ENCODE measurements at places on chromosomes 6 and 20.

GRCh38 chr6:55130806-55131324 is 43.5 kb upstream of the HCRTR2 start:
- no peak for DNase-seq

- no peak for DNase-seq
Observed at GRCh38 chr6:116291701-116292396, 12.1 kb upstream of the TSPYL1 start.

- no peak for DNase-seq
Observed at GRCh38 chr6:142726616-142727015, 218.4 kb downstream of the HIVEP2 start.

- no peak for DNase-seq
Observed at GRCh38 chr6:49479308-49479970, 16.3 kb downstream of the CENPQ start.

GRCh38 chr6:82957868-82958245 is 107.8 kb downstream of the UBE3D start:
- DNase-seq = no peak

DNA sequence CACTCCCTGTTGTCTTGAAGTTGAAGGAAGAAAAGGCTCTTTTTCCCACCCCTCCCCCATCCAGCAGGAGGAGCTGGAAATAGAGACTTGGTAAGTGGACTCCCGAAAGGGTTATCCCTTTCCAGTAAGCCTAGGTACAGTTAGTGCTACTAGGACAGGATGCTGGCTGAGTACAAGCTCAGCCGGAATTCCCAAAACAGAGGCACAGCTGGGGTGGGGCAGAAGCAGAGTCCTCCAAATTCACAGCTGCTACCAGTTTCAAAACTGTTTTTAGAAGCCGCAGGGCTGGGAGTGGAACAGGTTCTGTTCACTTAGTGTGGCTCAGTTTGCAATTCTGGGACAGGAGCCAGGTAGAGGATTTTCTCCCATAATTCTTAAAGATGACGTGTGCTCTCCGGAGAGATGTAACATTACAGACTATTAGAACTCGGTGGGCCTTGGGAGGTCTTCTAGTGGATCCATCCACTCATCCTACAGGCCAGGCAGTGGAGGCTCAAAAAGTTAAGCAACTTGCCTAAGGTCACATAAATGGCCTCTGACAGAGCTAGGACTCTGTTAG is 19.0 kb upstream of the UTRN start:
- DNase-seq = no peak

DNA sequence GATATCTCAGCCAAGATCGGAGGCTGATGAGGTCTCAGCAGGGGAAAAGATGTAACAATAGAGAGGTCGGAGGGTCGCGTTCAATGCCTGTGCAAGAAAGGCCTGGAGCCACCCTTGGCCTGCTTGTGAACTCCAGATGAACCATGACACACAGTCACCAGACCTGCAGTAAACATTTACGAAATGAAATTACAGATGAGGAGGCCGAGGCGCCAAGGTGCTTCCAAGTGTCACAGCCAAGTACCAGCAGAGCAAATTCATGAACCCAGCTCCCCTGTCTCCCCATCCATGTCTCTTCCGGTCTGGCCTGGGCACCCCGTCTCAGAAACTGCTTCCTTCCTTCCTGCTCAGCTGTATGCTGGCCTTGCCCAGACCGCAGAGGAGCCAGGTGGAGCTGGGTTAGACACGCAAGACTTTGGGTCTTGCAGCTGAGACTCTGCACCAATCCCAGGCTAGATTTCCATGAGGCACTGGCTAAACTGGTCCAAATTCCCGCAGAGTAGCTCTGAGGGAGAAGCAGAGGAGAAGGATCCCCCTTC is 48.1 kb downstream of the CHMP4B start:
- DNase-seq = no peak

DNA sequence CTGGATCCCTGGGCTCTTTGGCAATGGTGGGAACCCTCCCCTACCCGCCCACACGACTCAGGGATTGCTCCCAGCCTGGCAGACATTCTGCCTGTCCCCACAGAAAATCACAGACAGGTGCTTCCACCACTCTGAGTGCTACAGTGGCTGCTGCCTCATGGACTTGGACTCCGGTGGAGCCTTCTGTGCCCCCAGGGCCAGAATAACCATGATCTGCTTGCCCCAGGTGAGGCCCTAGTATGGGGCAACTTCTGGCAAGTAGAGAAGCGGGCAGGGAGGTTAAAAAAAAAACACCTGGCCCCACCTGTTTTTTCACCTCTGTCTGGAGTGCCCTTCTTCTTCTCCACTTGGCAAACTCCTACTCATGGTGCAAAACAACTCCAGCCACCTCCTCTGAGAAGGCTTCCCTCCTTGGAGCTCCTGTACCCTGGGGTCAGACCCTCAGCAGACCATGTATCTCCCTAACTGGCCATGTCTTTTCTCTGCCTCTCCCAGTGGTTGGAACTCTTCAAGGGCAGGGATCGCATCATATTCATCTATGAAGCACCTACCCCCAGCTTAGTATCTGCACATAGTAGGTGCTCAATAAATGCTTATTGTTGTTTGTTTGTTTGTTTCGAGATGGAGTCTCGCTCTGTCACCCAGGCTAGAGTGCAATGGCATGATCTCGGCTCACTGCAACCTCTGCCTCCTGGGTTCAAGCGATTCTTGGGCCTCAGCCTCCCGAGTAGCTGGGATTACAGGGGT is 1.1 kb downstream of the CLPSL2 start:
- DNase-seq = no peak

- DNase-seq = no peak
Observed at GRCh38 chr6:160333841-160334240, 14.3 kb upstream of the SLC22A3 start.
